ENCODE measurements at places on chromosomes 12 and 14.
A peak's percentile ranks its signal among the peaks of the same experiment; 100 is the strongest.

DNA sequence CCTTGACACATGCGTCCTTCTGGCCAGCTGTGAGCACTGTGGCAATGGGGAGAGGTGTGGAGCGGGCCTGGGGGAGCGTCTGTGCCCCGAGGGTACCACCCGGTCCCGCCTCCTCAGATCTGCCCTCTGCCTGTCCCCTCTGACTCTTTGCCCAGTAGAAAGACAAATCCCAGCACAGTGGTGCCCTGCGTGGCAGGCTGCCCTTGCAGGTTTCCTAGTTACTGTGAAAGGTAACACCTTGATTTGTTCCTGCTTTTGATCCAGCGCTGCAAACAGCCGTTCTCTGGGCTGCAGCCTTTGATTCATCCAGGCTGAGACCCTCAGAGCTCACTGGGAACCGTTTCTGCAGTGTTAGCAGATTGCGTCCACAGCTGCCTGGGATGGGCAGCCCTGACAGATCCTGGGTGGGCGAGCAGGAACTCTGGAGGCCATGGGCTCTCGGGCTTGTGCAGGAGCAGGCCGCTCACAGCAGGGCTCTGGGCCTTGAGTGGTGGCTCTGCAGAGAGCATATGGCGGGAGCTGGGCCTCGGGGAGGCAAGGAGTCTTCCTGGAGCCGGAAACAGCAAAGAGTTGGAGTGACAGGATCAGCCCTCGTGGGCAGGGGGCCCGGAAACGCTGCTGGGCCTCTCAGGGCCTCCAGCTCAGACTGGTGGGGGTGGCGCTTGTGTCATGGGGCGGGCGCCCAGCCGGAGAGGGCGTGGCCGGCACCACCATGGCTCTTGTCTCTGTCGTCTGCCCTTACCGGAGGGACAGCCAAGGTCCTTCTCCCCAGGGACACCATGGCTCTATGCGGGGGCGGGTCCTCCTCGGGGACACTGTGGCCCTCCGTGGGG is 16.6 kb downstream of the FBRSL1 start:
- peak; percentile 57 for DNase-seq

DNA sequence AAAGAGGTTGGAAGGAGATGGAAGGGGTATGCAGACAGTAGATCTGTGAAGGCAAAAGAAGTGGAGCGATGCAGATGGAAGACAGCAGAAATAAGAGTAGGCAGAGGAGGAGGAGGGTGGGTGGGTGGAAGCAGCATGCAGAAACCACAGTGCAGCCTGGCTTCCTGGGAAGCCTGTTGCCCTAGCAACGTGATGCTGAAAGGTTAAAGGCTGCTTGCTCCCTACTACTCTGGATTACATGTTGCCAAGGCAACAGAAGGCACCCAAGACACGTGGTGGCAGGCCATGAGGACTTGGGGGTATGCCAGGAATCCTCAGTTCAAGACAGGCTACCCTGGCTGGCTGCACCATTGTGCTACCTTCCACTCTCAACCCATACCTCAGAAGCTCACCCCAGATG is 129.6 kb downstream of the GRIN2B start:
- DNase-seq: no peak

DNA sequence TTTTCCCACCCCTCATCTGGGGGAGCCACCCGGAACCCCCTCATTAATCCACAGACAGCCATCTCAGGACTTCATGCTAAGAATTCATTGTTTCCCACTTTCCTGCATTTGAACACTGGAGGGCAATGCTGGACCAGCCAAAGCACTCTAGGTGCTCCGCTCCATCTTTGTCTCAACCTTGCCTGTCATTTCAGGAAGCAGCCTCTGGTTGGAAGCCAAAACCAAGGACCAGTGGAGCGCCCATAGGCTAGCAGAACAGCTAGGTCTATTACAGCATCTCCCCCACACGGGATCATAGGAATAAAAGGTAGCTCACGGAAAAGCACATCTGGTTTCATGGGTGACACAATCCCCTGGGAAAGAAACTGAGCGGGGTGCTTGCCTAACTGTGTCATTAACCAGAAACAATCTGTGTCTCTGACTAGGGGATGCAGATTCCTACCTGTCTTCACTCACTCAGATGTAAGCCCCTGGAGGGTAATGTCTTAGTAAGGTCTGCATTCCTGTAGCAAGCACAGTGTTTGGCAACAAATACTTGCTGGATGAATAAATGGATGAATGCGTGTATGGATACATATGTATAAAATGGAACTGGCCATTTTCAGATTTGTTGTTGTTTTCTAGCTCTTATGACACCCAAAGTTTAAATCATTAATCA is 197.0 kb downstream of the DAD1 start:
- DNase-seq: no peak

DNA sequence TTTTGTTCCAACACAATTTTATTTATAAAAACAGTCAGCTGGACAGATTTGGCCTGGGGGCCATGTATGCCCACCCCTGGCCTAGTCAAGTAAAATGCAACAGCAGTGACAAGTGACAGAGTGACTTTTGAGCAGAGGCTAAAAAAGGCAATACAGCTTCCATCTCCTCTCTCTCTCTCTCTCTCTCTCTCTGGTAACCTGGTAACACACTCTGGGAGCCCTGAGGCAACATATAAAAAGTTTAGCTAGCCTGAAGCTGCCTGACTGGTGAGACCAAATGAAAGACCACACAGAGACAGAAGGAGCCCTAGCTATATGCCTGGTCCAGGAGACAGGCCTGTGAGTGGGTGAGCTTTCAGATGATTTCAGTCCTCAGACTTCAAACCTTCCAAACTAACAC is 105.4 kb downstream of the DENND5B start:
- DNase-seq: no peak

- DNase-seq: no peak
Observed at GRCh38 chr12:4346931-4347330, 25.9 kb downstream of the TIGAR start.

- DNase-seq: no peak
Observed at GRCh38 chr14:94386085-94387031, 2.0 kb downstream of the SERPINA1 start.

DNA sequence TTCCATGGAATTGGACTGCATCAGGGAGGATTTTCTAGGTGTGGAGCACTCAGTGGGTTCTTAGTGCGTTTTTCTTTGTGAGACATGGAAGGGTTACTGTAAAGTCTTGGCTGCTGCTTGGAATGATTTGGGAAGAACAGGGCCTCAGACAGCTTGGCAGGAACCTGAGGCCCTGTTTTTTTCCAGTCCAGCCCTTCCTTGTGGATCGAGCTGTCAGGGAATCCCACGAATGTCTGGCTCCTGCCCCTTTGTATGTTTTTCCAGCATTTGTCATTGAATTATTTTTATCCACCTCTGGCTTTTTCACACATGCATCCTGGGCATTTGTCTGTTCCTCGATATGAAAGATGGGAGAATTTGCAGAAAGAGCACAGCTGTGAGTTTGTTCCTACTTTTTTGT is 158.5 kb downstream of the TGFB3 start:
- no peak for DNase-seq

DNA sequence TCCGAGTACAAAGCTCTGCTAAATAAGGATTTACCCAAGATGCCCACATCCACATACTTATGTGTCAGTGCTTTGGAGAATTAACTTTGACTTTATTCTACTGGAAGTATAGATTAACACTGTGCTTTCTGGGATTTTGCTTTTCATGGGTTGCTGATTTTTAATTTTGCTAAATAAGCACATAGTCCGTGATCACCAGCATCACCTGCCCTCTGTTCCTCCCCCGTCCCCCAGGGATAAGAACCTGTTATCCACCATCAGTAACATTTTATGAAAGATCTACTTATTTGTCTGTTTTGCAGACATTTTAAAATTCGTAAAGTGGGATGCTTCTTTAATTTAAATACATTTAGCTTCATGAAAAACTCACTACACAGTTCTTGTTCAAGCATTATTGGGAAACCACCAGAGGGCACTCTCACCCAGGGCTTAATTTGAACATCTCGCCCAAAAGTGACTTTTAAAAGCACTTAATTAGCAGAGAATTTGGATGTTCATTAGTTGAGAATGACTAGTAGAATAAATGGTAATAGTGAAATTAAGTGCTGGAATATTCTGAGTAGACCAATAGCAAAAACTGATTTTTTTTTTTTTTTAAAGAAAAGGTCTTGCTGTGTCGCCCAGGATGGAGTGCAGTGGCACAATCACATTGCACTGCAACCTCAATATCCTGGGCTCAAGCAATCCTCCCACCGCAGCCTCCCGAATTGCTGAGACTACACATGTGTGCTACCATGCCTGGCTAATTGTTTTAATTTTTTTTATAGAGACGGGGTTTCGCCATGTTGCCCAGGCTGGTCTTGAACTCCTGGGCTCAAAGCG is 35.7 kb downstream of the MRPL42 start:
- peak; percentile 53 for DNase-seq

- DNase-seq: no peak
Observed at GRCh38 chr12:95505039-95505438, 31.1 kb downstream of the METAP2 start.

DNA sequence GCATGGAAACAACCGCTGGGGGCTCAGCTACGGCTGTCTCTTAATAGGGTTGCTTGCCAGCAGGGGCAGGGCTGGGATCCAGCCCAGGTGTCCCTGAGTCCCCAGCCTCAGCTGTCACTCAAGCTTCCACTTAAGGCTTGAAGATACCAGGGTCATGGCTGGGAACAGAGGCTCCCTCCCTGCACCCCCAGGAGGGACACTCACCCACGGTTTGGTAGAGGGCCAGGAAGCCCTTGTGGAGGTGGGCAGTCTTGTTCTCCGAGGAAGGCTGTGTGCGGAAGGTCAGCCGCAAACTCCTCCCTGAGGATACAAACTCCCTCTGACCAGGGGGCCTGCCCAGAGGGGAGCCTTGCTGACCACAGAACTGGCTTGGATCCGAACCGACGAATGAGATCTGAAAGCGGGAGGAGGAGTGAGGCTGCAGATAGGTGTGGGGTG is 7.3 kb downstream of the C1RL start:
- no peak for DNase-seq

GRCh38 chr12:108530161-108530560 is 15.1 kb downstream of the FICD start:
- DNase-seq: no peak

DNA sequence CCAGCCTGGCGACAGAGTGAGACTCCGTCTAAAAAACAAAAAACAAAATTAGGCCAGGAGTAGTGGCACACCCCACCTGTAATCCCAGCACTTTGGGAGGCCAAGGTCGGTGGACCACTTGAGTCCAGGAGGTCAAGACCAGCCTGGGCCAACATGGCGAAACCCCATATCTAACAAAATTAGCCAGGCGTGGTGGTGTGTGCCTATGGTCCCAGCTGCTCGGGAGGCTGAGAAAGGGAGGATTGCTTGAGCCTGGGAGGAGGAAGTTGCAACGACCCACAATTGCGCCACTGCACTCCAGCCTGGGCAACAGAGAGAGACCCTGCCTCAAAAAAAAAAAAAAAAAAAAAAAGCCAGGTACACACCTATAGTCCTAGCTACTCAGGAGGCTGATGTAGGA is 37.0 kb downstream of the KDM2B start:
- DNase-seq: no peak

DNA sequence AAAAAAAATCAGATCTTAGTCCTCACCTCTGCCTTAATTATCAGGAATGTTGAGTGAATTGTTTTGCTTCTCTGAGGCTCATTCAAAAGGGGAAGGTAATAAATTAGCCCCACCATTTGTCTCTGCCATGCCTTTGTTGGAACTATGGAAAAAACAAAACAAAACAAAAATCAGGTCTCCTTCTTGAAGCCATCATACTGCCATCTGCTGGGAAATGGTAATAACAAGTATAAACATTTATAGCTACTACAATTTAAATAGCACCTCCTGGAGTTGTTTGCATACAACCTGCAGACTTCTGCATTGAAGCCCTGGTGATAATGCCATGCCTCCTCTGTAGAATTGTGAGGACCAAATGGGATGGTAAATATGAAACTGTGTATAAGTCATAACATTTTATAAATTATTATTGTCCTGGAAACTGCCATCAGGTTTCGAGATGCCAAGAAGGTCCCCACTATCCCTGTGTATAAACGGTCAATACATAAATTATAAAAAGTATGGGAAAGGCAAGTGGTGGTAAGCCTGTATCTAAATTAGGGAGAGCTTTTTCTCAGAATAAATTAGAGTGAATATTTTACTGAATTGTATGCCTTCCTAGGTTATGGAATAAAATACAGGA is 87.2 kb upstream of the FGD4 start:
- peak; percentile 51 for DNase-seq

DNA sequence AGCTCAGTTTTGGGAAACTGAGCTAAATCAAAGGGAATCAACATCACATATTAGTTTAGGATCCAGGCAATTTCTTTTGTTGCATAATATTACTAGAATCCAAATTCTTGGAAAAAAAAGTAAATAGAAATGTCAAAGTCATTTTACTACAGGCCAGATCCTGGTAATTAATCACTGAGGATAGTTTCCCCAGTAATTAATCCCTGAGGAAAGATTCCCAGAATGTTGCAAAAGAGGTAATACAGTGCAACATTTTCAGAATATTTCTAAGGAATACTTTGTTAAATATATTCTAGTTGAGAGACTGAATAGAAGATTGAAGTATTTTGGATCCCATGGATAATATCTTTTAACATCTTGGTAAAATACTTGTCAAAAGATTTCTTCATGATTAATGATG is 207.0 kb upstream of the GARIN2 start:
- DNase-seq: no peak

DNA sequence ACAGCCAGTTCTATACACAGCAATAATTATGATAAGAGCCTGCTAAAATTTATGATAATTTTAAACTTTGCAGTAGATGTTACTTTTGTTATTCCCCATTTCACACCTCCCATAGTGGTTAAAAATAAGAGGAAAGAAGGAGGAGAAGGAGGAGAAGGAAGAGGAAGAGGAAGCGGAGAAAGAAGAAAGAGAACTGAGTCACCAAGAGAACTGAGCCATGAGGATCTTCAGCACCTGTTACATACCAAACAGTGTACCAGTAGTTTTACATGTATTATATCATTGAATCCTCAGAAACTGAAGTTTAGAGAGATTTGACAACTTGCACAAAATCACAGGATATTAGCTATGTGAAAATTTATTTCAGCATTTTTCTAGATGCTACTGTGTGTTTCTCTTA is 3.9 kb downstream of the CD163 start:
- DNase-seq: no peak

GRCh38 chr14:103880348-103881267 is 33.2 kb upstream of the PPP1R13B start:
- peak; percentile 28 for DNase-seq

GRCh38 chr12:66062290-66062625 is 68.3 kb downstream of the LLPH start:
- DNase-seq: no peak

DNA sequence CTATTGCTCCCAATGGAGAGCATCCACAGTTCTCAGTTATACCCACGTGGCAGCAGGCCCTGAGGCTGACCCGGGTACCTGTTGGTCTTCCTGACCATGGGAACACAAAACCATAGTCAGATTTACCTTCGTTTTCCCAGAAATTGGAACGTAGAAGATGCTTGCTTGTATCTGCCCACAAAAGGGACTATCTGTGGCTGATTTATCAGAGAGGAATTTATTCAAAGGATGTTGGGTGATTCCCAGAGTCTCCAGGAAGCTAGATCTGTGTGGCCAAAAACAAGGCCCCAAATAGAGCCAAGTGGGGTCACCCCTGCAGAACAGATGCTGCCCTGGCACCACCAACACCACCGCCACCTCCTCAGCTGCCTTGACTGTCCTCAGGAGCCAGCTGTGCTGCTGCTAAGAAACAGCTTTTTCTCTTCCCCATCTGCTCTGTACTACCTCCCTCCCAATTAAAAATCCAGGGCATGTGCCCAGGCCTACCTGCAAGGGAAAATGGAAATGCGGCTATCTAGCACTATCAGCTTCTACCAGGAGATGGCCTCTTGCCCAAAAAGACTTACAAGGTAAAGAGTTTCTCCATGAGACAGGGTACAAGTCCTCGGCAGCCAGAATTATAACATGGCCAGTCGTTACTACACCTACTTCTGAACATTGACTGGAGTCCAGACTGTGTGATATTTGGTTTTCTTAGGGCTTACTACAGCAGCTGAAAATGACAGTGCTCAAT is 128.6 kb upstream of the PLEKHG7 start:
- DNase-seq: peak; percentile 6

Measured in CD4-positive, alpha-beta T cell treated with Interleukin-6 at 100 ng/mL for 8 hours (primary cell).